Vagina (tissue), 2 donors: ENCODE measurements at places on chromosomes 5 and 9.

GRCh38 chr9:17630531-17630949, 51.7 kb downstream of the SH3GL2 start:
- no peak for DNase-seq

DNA sequence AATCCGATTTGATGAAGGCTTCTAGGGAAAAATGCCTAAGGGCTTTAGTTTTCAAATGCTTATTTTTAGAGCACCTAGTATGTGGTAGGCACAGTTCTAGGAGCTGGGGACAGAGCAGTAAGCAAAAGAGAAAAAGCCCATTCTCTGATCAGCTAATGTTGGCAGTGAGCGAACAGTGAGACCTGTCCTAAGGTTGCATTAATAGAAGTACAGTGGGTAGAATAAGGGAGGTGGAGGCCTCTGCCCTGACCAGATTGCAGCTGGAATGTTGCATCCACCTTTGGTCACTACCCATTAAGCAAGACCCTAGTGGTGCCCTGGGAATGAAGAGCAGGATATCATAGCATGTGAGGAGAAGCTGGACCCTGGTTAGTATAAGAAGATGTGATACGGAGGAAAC, 20.1 kb downstream of the IL9 start:
- no peak for DNase-seq

- DNase-seq = no peak
These were observed 529.3 kb upstream of the ZNF608 start for GRCh38 chr5:125275725-125276090.

DNA sequence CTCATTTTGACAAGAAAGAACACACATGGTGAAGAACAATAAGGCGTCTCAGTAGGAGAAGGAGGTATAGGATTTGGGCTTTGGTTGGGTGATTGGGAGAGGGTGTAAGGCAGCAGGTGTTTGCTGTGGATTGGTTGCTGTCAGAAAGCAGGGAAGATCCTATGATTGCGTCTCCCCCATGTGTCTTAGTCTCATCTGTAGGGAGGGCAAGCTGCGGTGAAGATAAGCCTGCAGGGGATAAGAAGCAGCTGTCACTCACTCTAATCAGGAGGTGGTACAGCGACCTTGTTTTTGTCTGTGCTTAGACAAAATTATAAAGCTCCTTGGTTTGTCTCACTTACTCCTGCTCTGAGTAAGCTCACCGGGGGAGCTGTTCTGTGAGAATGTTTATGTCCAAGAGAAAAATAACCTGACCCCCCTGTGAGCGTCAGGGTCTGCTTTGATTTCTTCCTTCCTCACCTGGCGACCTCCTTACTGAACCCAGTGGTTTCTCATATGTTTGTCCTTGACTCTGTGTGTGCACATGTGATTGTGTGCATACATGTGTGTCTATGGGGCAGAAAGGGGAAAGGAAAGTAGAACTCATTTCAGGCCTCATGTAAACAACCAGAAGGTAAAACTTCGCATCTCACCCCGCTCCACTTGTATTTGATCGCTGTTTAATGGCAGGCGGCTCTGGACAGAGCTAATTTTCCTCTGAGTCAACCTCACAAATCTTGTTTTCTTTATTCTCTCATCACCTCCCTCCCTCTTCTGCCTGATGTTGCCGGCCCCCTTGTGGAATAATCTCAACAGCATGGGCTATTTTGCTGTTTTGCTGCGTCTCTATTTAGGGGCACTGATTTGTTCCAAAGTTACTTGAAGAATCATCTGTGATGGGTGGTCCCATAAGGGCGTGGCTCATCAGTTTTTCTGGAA, 105.6 kb downstream of the TENT4A start:
- DNase-seq = no peak

DNA sequence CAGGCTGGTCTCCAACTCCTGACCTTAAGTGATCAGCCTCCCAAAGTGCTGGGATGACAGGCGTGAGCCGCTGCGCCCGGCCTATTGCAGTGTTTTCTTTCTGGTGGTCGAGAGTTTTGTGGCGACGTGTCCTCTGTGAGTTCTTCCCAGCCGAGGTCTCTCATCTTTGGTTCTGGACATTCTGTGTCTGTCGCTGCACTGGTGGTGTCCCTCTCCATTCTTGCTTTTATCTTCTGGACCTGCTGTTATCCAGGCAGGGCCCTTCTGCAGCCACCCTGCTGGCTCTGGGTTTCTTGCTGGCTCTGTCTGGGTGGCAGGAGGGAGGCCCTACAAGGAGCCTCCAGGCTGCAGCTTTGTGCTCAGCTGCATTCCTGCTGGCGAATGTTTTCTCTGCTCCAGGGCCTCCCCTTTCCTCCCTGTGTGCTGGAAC, 49.1 kb upstream of the EXOC3 start:
- peak; percentile 29 for DNase-seq

GRCh38 chr5:107607671-107608345, 62.9 kb downstream of the EFNA5 start:
- no peak for DNase-seq
